Natural killer cell (primary cell): ENCODE measurements at places on chromosomes 7 and 10. TPM values are rescaled to one million over a fixed set of nuclear protein-coding genes. Genes with fewer than 3 reads are reported as not detected.

Gene CPXM2
- not detected for total RNA-seq

Gene HTRA1
- not detected for total RNA-seq

Gene CRYGN
- total RNA-seq = not detected

- H3K4me1 ChIP-seq = no peaks in the 10 kb centered on the region
- no peaks in the 10 kb centered on the region for H3K27me3 ChIP-seq
- no peaks in the 10 kb centered on the region for H3K36me3 ChIP-seq
- no peak overlapping the region for H3K4me3 ChIP-seq
Observed at GRCh38 chr10:32166365-32166764, 110.1 kb upstream of the KIF5B start.

- no peak overlapping the region for H3K27ac ChIP-seq
- H3K4me3 ChIP-seq = no peak overlapping the region
- no peak for DNase-seq
- no peaks in the 10 kb centered on the region for H3K36me3 ChIP-seq
- H3K27me3 ChIP-seq = no peaks in the 10 kb centered on the region
- H3K4me1 ChIP-seq = no peaks in the 10 kb centered on the region
Observed at GRCh38 chr10:95134490-95134889, 59.5 kb upstream of the ACSM6 start.

DNA sequence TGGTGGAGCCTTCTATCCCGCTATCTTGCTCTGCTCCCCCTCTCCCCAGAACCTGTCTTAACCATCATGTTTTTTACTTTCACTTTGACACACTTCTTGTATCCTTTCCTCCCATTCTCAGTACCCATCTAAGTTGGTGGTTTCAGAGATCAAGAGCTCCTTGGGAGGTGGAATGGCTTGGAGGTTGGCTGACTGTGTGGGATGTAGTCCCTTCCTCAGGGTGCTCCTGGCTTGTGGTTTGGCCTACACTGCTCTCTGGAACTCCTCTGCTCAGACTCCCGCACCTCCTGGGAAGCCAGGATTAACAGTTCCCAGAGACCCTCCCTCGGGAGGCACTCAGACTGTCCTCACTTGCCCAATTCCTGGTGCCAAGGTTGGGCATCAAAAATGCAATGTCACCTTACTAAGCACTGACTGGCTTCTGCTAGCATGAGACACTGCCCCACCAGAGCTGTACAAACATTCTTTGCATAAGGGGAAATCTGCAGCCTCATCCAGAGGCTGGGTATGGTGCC, 93.1 kb upstream of the NAMPT start:
- no peak overlapping the region for H3K4me3 ChIP-seq
- no peaks in the 10 kb centered on the region for H3K36me3 ChIP-seq
- H3K27me3 ChIP-seq = no peaks in the 10 kb centered on the region
- no peak overlapping the region for H3K27ac ChIP-seq
- DNase-seq = no peak

- H3K27me3 ChIP-seq = no peaks in the 10 kb centered on the region
- peak overlapping the region; percentile 35 for H3K4me3 ChIP-seq
- H3K4me1 ChIP-seq = peaks cover 24% of the 10 kb centered on the region
- no peak for DNase-seq
Observed at GRCh38 chr7:131110297-131111080, 217.2 kb upstream of the MKLN1 start.

Gene TAS2R41
- total RNA-seq = not detected
